ENCODE measurements at places on chromosomes 7 and 10.
A peak's percentile ranks its signal among the peaks of the same experiment; 100 is the strongest.

DNA sequence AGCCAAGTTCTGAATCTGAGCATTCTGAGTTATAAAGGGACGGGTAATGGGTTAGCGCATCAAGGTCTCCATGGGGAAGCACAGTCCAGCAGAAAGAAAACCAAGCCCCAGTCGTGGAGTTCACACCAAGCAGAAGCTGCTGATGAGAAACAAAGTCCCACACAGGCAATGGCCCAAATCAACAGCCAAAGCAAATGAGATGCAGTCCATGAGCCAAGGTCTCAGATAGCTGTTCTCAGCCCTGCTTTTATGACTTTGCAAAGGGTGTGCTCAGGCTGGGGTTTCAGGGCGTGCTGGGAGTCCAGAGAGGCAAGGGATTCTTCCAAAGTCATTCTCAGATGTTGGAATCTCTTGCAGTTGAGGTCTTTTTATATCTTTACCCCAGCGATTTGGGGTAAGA, 32.0 kb downstream of the THNSL1 start:
- DNase-seq: no peak

- DNase-seq: no peak
These were observed 3.1 kb downstream of the PCOLCE start for GRCh38 chr7:100604976-100605911.

DNA sequence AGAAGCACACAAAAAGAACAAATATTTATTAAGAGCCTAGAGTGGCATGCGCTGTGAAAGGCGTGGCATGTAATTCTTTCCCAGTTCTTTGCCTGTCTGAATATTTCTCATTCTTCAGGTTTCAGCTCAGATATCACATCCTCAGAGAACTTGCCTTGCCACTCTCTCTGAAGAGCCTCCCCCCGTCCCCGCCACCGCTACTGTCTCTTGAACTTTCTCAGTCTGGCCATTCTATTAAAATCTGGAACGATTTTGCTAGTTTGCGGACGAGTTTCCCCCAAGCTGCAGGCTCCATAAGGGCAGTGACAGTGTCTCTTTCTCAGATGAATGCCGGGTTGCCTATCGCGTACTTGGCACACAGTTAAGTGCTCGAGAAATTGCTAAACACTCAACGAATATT, 787 bp upstream of the PLEKHA1 start:
- peak; percentile 10 for DNase-seq

- DNase-seq: no peak
These were observed 78.7 kb upstream of the ABI1 start for GRCh38 chr10:26939290-26939961.

DNA sequence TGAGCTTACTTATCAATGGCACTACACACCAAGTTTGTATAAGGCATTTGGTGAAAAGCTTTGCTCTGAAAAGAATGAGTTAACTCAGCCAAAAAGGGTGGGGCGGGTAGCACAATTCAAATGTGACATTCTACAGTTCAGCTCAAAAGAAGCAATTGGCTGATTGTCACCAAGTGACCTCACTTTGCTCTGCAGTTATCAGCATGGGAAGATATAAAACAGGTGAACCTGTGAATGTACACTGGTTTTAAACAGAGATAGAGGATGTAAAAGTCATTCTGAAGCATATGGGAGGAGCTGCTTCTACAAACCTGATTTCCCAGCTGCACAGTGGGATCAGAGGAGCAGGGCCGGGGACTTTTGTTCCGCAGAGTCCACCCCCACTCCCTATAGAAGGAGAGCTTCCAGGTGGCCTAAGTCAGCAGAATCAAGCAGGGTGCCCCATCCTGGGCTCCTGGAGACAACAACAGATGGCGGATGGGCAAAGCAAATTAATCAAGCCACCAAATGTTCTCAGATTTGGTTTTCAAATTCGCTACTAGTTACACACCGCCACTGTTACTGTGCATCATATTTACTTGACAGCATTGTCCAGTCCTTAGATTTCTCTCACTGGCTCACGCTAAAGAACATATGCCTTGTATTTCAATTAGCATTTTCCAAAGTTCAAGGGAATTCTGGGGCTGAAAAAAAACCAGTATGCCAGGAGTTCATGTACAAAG, 27.5 kb upstream of the NPVF start:
- no peak for DNase-seq

DNA sequence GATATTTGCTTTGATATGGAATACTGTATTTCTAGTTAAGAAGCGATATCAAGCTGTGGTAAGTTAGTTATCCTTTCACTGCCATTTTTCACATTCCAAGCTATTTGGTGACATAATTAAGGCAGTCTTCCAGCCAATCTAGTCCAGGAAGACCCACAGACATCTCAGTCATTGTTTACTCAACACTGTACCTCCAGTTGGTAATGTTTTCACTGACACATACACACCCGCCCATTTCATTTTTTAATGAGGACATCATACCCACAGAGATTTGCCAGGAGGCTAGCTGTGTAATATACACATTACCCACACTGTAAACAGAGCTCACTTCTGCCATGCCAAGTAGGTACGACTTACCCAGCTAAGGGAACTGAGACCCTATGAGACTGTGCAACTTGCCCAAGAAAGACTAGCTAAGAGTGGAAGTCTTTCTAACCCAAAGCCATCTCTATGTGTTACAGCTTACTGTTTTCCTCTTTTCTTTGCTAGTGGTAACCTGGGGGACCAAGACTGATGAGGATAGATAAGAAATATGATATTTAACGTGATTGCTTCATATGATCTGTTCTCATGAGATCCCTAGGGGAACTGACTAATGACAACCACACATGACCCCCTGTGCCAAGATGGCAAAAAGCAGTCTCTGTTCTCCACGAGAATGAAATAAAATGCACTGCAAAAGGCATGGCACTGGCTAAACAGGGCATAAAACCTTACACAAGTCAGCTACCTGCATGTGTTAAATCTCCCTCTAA, 179.0 kb downstream of the DGKI start:
- DNase-seq: no peak

DNA sequence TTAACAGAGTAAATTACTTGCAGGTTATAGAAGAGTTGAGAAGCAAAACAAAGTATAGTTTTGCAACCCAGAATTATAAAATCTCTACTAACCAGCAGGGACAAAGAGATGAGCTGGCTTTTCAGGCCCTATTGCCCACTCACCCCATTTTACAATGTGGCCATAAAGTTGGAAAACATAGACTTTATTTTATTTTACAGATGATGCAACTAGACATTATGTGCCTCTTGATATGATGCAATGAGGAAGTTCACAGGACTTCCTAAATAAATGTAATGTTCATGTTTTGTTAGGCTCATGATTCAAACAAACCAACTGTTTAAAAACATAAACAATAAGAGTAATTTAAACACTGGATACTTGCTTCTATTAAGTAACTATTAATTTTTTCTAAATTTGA, 141.1 kb upstream of the WNT16 start:
- DNase-seq: no peak

Data from HuH-7 (cell line).